Amygdala (tissue), 56 donors: ENCODE measurements at places on chromosomes 16 and 17.

DNA sequence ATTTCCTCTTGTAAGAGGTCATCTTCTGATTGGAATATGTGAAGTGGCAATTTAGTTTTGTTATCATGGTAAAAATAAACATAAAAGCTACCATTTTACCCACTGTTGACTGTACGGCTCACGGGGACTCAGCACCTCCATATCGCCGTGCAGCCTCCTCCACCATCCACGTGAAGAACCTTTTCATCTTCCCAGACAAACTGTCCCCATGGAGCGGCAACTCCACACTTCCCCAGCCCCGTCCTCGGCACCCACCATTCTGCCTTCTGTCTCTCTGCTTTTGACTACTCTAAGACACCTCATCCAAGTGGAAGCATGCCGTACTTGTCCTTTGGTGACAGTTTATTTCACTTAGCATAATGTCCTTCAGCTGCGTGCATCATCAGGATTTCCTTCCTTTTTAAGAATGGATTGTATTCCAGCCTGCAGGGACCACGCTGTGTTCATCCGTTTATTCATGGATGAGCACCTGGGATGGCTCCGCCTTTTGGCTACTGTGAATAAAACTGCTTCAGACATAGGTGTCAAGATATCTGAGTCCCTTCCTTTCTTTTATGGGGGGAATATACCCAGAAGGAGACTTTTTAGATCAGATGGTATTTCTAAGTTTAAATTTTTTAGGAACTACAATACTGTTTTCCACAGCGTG, 14.3 kb downstream of the FBXO31 start:
- no peak for DNase-seq

DNA sequence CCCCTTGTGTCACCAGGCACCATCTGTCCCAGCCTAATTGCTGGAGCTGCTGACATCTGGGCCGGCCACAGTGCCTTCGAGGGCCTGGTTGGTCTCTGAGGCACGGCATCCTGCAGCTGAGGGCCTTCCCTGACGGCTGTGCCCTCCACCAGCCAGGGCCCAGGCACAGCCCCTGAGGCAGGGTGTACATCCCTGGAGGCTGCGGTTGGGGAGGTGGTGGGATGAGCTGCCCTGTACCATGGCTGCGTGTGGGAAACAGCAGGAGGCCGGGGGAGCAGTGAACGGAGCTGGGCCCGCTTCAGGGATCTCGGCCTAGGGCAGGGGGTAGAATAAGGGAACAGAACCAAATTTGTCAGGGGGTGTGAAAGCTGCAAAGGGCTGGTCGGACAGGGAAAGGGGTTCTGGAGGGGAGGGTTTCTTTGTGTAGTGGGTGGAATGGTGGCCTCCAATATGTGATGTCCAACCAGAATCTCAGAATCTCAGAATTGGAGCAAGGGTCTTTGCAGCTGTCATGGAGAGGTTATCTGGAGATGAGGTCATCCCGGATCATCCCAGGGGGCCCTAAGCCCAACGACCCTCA, 10.0 kb upstream of the SLC38A10 start:
- DNase-seq: no peak

GRCh38 chr16:22955461-22956070, 141.6 kb downstream of the HS3ST2 start:
- DNase-seq: no peak

- DNase-seq: no peak
Observed at GRCh38 chr16:68490358-68490757, 42.0 kb upstream of the SMPD3 start.

GRCh38 chr16:50616883-50617645, 64.0 kb downstream of the SNX20 start:
- DNase-seq: no peak

GRCh38 chr17:6660805-6661463, 9.4 kb downstream of the C17orf100 start:
- no peak for DNase-seq

GRCh38 chr17:29560316-29560715, 6.5 kb downstream of the ABHD15 start:
- no peak for DNase-seq
